ENCODE measurements at places on chromosomes 12 and 14.
A peak's percentile ranks its signal among the peaks of the same experiment; 100 is the strongest.

- DNase-seq, result no peak
Measured at GRCh38 chr14:74501135-74501614, 7.6 kb downstream of the ISCA2 start.

- peak; percentile 8 for DNase-seq
Measured at GRCh38 chr12:31832740-31833729, 104.2 kb upstream of the AMN1 start.

DNA sequence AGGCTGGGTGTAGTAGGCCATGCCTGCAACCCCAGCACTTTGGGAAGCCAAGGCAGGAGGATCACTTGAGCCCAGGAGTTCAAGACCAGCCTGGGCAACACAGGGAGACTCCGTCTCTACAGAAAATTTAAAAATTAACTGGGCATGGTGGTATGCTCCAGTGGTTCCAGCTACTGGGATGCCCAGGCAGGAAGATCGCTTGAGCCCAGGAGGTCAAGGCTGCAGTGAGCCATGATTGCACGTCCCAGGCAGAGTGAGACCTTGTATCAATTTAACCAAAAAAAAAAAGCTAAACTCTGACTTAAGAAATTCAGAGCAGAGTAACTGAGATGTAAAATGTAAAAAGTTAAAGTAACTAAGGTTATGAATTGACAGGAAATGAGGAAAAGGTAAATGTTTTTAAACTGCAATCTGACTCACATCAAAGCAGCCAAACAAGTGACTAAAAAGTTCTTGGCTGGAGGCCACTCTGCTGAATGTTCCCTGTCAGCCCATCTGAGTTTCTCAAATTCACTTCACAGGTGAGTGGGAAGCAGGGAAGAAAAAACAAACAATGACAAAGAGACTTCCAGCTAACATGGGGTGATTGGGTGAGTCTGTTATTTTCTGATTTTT is 21.3 kb downstream of the PRKD1 start:
- DNase-seq, result no peak

DNA sequence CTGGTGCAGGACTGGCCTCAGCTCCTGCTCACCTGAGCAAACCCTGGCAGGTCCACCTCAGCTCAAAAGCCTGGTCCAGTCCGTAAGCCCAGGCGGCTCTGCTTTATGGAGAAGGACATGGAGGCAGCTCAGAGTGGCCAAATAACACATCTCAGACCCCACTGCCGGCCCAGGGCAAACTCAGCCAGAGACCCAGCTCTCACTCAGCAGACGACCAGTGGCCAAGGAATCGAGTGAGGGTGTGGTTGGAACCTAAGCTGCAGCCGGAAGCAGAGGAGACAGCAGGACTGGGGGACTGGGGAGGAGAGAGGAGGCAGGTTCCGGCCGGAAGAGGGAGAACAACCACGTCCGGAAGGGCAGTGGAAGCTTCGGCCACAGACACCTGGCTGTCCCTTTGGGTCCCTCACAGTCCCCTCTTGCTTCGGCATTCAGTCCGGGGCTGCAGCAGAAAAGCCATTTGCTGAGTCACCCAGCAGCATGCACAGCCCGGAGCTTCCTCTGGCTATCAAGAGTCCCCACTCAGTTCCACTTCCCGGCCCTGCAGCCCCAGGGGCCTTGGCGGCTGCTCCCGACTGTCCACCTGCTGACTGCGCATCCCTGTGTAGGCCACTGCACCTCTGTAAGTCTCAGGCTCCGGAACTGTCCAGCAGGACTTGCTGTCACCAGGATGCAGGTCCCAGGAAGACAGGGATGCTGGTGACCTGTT is 104.0 kb downstream of the CALM1 start:
- DNase-seq, result no peak
